CMK (cell line): ENCODE measurements at places on chromosomes 12 and 14.

DNA sequence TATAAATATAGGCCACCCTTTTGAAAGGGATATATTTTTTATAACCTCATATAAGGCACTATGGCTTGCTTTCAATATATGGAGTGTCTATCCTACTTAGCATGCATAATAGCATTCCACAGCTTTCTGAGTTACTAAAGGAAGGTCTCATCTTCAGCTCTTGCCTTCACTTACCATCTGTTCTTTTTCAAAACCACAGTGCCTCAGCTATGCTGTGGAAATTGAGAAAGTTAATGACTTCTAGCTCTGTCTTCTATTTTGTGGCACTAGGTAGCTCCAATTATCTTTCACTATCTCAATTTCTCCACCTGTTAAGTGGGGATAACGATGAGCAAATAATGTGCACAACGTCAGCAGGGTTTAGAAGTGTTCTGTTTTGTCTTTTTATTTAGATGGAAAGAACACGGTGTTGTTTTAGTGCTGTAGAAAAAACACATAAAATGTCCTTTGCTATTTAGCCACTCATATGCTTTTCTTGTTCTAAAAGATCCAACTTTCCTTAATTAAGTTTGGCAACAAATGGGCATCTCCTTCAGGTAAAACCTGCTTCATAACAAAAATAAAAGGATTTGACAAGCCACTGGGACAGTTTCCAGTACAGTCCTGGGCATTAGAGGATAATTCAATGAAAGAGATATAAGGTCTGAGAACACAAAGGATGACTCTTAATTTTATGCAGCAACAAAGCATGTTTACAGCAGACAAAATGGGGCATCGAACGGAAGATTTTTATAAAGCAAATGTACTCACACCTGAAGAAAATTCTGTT lies 462.0 kb upstream of the SYT1 start:
- no peak for DNase-seq

- DNase-seq = no peak
Measured at GRCh38 chr12:53941187-53941586, 2.6 kb downstream of the HOXC13 start.

DNA sequence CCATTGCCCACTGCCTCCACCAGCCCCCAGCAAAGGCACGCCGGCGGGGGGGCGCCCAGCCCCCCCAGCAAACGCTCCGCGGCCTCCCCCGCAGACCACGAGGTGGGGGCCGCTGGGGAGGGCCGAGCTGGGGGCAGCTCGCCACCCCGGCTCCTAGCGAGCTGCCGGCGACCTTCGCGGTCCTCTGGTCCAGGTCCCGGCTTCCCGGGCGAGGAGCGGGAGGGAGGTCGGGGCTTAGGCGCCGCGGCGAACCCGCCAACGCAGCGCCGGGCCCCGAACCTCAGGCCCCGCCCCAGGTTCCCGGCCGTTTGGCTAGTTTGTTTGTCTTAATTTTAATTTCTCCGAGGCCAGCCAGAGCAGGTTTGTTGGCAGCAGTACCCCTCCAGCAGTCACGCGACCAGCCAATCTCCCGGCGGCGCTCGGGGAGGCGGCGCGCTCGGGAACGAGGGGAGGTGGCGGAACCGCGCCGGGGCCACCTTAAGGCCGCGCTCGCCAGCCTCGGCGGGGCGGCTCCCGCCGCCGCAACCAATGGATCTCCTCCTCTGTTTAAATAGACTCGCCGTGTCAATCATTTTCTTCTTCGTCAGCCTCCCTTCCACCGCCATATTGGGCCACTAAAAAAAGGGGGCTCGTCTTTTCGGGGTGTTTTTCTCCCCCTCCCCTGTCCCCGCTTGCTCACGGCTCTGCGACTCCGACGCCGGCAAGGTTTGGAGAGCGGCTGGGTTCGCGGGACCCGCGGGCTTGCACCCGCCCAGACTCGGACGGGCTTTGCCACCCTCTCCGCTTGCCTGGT lies at the start of gene CDKN1B:
CDKN1B (plus strand) TSS at position 576 of the 793 bp plus-strand sequence. CDS start 472 bp downstream, outside the sequence.
- no peak for DNase-seq

- no peak for DNase-seq
Measured at GRCh38 chr14:105447651-105448640, 26.7 kb upstream of the CRIP2 start.

DNA sequence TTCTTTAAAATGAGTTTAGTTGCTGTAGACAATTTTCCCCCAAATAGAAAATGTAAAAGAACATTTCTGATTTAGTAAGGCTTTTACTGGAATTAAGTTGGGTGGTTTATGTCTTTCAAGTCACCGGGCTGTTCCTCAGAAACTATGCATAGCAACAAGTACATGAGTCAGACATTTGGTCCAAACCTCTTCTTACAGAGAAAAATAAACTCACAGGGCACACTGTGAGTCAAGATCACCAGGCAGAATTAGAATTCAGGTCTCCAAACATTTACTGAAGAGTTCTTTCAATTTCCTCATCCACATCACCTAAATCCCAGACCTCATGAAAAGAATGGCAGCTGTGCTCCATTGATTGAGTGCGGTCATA lies 476.1 kb upstream of the SOX5 start:
- no peak for DNase-seq

GRCh38 chr14:75025876-75026275 lies 23.2 kb downstream of the EIF2B2 start:
- DNase-seq = no peak

GRCh38 chr14:22545842-22546721 lies 42.9 kb downstream of the DAD1 start:
- DNase-seq = no peak

DNA sequence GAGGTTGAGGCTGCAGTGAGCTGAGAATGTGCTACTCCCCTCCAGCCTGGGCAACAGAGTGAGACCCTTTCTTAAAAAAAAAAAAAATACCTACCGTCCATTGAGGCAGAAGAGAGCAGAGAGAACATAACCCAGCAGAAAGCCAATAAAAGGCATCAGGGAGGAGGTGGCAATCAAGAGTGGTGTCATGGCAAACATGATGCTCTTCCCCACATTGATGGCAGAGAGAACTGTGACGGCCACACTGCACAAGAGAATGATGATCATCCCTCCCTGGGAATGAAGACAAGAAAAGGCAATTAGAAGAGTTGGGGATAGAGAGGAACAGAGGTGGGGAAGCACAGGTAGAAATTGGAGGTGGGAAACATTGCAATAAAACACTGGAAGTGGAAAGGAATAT lies 12.1 kb downstream of the SRSF5 start:
- no peak for DNase-seq

- DNase-seq = no peak
Measured at GRCh38 chr12:26791301-26791791, 41.6 kb downstream of the ITPR2 start.
